ENCODE measurements at places on chromosomes 3 and 15. TPM values are rescaled to one million over a fixed set of nuclear protein-coding genes. Genes with fewer than 3 reads are reported as not detected.

ADGRG7 gene
- not detected for total RNA-seq

MUC4 gene
- 36.1 TPM for total RNA-seq

GOLGA6L10 gene
- 3.4 TPM for total RNA-seq

PRRT3 gene
- total RNA-seq = 1.7 TPM

CTXN2 gene
- total RNA-seq = not detected

CHRM5 gene
- not detected for total RNA-seq

C3orf22 gene
- total RNA-seq = not detected

NUP210 gene
- total RNA-seq = 10.1 TPM

BFSP2 gene
- not detected for total RNA-seq

CD200 gene
- total RNA-seq = 3.9 TPM

GRCh38 chr3:141287326-141287725 lies 55.7 kb downstream of the PXYLP1 start:
- DNase-seq = no peak

DNA sequence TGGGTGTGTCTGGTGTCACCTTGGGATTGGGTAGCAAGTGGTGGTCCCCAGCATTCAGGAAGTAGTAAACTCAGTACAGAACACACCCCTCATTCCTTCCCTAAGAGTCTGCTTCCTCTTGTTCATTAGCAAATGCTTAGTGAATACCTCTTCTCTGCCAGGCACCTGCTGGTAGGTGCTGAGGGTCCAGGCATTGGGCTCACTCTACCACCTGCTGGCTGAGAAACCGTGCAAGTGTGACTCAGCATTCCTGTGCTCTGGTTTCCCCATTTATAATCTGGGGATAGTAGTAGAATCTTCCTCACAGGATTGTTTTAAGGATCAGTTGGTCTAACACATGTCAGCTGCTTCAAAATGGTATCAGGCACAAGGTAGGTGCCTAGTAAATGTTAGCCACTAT lies 4.8 kb downstream of the SHF start:
- DNase-seq = no peak

DNA sequence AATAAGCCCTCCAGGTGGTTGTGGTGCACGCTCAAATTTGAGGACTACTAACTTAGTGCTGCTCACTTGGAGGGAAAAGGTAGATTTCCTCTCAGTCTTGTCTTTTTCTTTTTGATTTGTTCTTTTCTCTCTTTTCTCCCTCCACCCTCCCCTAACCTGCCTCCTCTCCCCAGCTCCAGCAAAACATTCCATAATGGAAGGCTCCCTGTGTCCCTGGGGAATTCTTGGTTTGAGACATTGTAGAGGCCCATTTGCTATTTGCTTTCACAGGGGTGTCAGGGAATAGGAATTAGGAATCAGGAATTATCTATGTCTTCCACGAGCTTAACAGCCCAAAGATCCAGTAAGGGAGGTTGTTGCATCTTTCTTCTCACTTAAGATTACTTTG lies 136.8 kb upstream of the UMPS start:
- DNase-seq = no peak

GRCh38 chr15:32683906-32684584 lies 33.8 kb upstream of the GREM1 start:
- no peak for DNase-seq

DNA sequence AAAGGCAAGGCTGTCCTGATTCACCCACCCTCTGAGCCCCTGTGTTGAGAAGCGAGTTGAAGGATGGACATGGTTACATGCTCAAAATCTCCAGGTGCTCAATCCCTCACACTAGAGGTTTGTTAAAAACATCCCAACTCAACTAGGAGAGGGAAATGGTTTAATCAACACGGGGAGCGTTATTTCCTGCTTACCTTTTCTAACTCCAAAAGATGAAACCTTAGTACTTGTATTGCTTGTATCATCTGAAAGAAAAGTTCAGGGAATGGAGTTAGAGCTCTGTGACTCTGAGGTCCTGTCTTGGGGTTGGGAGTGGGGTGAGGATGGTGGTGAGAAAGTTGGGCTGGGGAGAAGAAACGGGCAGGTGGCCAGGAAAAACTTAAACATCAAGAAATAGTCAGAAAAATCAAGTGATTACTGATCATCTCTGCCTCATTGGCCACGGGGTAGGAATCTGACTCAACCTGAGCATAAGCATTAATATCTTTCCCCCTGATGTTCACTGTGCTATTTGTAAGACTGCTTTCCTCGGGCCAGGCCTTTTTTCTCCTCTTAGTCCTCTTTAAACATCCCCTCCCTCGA lies 5.9 kb downstream of the MEIS2 start:
- DNase-seq = no peak

GRCh38 chr3:190840146-190840545 lies 22.3 kb downstream of the GMNC start:
- DNase-seq = no peak

DNA sequence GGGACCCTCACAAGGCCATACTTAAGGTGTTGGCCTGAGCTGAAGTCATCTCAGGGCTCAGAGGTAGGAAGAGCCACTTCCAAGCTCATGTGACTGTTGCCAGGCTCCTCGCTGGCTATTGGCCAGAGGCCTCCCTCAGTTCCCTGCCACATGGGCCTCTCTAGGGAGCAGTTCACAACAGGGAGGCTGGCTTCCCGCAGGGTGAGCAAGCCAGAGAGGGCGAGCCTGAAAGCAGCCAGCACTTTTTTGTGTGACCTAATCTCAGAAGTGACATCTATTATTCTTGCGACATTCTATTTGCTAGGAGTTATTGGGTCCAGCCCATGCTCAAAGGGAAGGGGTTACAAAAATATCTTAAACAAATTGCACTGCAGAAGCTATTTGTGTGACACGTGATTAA lies 201.4 kb downstream of the SSR3 start:
- DNase-seq = no peak

DNA sequence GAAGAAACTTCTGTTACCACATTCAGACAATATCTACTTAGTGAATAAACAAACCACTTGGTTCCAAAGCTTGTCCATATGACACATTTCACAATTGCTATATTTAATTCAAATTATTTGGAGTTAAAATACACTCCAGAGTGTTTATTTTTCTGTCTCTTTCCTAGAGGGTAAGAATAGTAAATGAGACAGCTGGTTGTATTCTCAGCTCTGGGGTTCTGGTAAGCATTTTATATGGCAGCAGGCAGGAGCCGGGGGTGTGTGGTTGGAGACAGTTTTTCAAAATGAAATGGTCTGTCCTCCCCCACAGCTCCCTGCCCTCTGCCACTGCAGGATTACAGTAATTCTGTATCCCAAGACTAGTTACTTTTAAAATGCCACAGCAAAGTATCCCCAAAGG lies 10.9 kb upstream of the SEC61A1 start:
- no peak for DNase-seq

DNA sequence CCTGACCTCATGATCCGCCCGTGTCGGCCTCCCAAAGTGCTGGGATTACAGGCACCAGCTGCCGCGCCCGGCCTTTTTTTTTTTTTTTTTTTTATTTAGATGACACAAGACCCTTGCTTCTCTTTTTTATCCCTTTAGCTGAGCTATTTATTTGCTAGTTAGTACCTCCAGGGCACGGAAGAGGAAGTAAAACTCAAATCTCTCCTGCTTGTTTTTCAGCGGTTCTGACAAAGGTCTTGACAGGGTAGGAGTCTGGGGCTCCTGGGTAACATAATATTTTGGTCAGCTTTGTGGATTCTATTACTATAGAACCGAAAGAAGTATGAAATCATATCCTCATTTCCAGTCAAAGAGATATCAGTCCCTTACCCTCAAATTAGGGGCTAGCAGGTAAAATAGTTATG lies 44.0 kb upstream of the ETV5 start:
- DNase-seq = no peak

DNA sequence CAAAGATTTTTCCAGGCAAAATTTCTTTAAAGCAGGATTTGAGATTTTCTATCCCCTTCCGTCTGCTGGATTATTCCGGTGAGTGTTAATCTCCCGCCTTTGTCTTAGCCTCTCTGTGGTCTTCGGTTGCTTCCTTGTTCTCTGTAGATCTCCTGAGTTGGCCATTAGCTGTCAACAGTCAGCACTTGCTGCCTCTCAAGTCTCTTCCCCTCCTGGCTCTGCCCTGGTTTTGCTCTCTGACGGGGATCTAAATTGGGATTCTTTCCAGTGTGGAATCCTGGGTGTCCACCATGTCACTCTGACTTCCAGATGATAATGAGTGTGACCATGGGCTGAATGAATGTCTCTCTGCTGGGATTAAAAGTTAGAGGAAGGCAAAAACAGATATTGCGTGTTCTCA lies 121.5 kb downstream of the IGF1R start:
- DNase-seq = no peak

- DNase-seq = no peak
These were observed 168.3 kb upstream of the LPP start for GRCh38 chr3:187985647-187986046.

DNA sequence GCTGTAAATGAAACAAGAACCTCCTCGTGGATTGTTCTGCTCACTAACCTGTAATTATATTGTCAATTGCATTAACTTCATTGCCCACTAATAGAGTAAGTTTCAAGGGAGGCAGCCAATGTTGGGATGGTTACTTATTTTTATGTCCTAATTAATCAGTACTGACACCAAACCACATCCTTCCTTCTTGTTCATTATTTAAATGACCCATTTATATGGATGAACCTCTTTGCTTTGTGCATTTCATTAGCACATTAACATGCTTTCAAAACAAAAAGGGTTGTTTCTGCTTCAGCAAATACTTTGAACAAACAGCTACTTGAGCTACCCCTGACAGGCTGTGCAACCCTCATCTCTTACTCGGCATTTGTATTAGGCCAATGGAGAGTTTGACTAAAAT lies 374.2 kb downstream of the MECOM start:
- no peak for DNase-seq

DNA sequence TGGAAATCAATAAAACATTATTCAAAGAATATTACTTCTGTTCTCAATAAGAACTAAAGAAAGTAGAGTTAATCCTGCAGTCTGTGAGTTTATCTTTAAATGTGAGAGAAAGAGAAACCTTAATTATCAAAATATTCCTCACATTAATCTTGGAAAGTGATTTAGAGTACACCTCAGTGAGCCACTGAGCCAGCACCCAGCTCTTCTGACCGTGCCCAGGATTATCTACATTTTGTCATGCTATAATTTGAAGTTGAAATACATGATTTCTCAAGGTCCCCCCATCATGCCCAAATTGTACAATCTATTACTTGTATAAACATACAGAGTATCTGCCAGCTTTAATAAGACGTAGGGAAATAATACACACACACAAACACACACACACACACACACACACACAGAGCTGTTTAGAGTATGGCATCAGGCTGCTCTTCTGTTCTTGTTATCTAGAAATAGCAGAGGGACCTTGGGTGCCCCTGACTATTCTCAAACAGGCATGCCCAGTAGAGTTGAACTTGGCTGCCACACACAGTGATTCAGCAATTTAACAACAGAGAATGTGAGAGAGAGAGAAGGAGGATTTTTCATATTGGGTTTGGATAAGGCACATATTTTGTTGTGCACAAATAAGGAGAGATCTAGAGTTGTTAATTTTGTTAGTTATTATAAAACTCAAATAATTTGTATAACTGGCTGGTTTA lies 74.4 kb downstream of the P2RY1 start:
- DNase-seq = no peak

GRCh38 chr3:109825971-109826810 lies 488.8 kb upstream of the DPPA4 start:
- no peak for DNase-seq

DNA sequence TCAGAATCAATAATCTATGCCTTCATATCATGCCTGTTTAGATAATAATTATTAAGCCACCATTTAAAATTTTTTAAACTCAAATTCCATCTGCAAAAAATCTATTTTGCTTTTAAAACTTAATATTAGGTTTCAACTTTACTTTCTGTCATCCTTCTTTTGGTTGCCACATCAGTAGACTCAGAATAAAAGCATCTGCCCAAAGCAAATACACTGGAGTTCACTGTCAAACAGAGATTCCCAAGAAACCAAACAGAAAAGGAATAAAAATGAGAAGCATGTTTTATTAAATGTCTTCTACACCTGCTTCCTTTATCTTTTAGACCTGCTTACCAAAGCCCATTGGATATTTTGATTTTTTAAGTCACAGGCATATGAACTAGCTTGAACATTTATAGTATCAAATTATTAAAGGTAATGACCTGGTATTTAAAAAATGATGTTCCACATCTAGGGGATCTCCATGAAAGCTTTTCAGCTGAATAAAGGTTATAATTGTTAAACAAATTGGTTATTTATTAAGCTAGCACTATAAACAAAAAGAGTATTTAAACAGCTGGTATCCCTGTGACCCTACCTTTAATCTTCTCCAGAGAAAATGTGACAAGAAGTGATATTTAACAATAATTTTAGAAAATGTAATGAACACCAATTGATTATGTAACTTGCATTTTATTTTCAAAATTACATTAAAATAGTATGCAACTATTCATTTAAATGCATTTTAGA lies 62.5 kb downstream of the ALCAM start:
- DNase-seq = no peak

DNA sequence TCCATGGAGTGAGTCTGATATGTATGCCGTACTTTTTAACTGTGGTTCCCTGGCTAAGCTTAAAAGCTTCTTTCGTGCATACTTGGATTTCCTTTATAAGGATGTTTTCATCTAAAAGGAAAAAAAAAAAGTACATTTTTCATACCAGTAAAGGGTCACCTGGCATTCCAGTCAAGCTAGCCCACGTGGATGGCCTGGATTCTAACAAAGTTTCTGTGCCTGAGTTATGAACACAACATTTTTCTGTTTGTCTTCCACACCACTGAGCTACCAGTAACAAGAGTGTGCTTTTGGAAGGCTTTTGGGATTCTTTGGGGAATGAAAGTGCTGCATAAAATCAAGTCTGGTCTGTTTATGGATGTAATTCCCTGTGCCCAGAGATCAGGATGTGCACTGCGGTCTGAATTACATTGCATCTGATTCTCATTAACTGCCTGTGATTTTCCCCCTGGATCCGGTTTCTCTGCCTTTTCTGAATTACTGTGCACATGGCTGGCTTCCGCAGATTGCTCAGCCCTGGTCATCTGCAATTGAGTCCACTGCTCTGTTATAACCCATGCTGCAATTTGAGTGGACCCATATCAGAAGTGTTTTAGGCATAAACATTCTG lies 38.2 kb upstream of the MAGI1 start:
- DNase-seq = no peak

- no peak for DNase-seq
These were observed 982 bp upstream of the GABPB1 start for GRCh38 chr15:50355980-50356379.

DNA sequence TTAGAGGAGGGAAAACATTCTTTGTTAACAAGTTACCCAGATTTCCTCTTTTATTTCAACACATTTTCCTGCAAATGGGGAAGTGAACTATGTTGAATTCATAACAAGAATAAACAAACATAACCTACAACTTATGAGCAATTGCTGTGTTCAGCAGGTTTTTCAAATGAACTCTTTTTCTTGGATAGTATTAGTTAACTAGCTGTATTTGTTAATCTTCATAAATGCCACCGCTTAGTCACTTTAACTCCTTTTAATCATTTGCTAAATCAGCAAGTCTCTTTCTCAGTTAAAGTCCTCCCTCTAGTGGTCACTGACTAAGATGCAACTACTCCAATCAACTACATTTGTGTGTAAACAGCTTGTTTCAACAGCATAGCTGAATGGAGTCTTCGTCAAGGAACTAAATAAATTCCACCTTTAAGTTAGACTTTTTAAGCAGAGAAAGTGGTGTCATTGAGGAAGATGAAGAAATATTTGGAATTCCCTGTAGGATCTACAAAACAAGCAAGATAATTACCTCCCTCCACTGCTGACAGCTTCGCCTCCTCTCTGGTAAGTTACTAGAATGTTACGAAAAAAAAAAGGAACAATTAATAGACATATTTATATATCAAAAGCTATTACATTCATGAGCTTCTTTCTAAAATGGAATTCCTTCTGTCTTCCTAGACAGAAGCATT lies 1122.0 kb downstream of the ROBO1 start:
- no peak for DNase-seq
